ENCODE measurements at places on chromosomes 2 and 18.

DNA sequence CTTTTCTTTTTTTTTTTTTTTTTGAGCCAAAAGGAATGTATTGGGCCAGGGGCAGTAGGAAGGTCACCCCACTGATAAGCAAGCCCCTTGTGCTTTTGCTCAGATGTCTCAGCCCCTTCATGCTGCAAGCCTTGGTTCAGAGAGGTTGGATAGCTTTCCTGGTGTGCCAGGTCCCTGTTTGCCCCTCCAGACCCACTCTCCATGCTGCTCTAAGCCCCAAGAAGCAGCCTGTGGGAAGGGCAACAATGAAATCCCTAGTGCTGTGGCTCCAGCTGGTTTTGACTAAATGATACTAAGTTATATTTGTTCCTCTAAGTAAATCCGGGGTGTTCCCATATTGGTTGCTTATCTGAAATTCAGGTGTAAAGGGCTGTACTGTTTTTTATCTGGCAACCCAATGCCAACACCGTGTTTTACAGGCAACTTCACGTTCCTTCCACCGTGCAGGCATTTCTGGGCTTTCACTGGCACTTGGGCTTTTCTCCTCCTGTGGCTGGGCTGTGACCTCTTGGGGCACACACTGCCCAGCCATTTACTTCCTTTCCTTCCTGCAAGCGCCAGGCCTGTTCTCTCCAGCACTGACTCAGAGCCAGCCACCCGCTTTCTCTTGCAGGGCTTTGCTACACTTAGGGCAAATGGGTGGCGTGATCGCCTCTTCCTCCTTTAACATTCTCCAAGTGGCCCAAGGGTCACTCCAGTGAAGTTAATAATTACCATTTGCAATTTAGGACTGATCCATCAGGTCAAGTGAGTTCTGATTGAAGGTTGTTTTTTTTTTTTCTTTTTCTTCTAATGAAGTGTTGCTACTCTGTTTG is 21.6 kb downstream of the MERTK start:
- DNase-seq: no peak

- no peak for DNase-seq
Measured at GRCh38 chr2:222451224-222451674, 26.9 kb downstream of the SGPP2 start.

GRCh38 chr2:32235315-32235714 is 29.4 kb downstream of the NLRC4 start:
- no peak for DNase-seq

DNA sequence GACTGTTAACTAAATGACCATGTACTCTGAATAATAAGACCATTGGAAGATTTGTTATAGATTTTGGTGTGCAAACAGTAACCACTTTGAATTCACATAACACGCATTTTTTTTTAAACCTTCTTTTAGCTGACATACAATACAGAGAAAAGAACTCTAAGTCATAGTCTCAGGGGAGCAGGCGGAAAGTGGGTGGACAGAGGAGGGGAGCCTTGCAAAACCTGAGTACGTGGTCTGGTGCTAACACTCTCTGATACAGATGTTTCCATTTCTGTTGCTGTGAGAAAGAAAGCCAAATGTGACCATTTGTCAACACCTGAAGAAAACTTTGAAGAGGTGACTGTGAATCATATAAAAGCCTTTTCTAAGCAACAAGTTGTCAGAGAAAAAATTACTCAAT is 151.8 kb upstream of the GCFC2 start:
- DNase-seq: no peak

DNA sequence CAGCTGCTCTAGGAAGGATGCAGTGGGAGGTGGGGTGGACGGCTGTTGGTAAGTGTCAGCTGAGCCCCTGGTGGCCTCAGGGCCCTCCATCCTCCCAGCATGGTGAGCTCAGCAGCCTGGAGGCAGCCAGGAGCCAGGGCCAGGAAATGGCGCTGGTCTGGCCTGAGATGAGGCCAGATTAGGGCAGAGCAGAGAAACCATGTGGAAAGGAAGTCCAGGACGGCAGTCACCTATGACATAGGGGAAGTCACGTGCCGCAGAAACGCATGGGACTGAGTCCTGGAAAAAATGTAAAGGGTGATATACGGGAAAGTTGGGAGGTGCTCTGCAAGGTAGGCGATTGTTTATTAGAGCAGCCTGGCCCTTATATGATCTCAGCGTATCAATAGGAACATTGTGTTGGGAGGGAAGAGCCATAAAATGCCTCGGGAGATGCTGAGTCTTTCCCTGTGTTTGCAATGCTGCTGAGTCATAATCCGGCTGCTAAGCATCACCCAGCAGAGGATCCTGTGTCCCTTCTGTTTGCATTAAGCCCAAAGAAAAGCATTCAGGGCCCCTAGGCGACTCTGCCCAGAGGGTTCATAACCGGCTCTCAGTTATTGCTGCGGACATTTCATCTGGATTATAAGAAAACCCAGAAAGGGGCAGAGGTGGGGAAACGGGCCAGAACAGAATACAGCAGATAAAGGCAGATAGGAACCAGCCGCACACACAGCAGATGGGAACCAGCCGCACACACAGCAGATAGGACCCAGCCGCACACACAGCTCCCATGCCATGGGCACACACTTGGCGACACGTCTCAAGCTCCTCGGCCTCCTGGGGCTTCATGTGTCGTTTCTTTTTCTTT is 30.3 kb upstream of the B3GNT7 start:
- DNase-seq: no peak

DNA sequence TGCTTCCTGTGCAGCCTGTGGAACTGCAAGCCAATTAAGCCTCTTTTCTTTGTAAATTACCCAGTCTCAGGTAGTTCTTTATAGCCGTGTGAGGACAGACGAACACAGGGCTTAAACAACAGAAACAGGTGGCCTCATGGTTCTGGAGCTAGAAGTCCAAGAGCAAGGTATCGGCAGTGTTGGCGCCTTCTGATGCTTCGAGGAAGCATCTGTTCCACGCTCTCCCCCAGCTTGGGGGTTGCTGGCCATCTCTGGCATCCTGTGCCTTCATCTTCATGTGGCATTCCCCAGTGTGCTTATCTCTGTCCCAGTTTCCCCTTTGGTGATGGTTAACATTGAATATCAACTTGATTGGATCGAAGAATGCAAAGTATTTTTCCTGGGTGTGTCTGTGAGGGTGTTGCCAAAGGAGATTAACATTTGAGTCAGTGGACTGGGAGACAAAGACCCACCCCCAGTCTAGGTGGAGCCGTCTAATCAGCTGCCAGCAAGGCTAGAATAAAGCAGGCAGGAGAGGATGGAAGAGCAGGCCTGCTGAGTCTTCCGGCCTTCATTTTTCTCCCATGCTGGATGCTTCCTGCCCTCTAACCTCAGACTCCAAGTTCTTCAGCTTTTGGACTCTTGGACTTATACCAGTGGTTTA is 287.6 kb downstream of the PHLPP1 start:
- DNase-seq: no peak

GRCh38 chr18:6219116-6219717 is 195.5 kb downstream of the L3MBTL4 start:
- no peak for DNase-seq

DNA sequence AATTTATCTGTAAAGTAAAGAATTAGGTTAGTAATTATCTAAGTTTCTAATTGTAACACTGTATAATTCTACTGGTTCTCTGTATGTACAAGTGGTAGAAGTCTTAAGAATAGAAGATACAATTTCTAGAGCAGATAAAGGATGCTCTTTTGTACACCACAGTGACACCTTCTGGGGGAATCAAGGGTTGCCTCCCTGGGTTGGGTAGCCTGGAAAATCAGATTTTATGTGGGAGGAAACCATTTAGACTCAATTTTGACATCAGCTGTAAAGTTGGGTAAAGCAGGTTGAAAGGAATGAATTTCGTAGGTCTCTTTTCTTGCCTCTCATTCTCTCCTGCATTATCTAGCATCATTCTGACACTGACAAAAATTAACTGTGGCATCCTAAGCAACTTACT is 354.8 kb downstream of the DCC start:
- DNase-seq: no peak

DNA sequence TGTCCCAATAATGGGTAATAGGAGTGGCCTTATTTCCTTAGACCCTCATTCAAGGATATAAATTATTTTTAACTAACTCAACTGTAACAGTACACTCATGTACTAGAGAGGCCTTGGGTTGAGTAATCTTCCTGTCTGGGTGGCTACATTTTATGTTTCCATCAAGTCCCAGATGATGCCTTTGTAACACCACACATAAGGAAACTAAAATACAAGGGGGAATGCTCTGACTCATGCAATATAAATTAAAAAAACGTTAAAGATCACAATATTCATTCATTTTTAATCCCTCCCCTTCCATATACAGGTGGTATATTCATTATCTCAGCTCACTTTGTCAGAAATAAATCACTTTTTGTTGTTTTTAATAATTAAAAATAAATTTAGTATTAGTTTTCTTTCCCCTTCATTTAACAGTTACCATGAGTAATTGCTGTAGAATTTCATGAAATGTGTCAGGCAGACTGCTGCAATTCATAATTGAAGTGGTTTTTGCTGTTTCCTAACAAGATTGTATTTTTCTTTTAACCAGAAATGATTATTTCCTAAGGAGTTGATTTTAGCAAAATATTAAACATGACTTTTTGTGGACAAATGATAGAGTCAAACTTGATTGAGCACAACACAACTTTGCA is 1403.6 kb downstream of the SUCLG1 start:
- DNase-seq: no peak

DNA sequence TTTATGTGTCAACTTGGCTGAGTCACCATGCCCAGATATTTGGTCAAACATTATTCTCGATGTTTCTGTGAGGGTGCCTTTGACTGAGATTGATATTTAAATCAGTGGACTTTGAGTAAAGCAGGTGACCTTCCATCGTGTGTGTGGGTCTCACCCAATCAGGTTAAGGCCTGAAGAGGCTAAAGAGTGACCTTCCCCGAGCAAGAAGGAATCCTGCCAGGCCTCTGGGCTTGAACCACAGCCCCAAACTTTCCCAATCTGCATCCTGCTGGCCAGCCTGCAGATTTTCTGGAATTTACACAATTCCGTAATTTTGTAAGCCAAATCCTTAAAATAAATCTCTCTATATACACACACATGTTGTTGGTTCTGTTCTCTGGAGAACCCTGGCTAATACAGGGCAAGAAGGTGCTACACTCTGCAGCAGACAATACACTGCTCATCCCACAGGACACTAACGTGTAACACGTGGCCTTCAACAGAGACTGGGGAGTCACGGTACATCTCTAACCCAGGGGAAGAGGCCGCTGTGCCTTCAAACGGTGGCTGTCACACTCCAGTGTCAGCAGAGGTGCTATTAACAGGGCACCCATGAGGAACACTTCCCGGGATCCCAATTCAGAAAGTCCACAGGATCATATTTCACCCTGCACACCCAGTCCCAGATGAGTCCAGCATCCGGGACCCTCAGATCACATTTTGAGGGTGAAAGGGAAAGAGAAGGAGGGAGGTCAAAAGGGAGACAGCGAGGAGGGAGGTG is 113.1 kb upstream of the ID2 start:
- no peak for DNase-seq

- no peak for DNase-seq
Measured at GRCh38 chr18:64271246-64271645, 122.4 kb upstream of the LINC00305 start.

DNA sequence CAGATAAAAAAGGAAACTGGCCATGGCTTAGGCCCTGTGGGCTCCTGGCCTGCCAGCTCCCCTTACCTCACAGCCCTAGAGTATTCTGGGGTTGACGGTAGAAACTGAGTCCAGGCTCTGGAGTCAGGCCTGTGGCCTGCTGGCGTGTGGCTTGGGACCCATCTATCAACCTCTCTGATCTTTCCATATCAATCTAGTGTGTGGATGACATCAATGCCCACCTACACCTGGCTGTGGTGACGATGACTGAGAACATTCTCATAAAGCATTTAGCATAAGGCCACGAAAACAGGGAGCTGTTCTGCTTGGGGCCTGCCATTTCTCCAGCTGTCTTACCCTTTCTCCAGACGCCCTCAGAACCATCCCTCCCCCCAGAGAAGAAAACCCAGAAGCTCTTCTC is 17.9 kb downstream of the PCARE start:
- no peak for DNase-seq

GRCh38 chr18:13137670-13138419 is 80.7 kb upstream of the LDLRAD4 start:
- DNase-seq: peak; percentile 86

- DNase-seq: no peak
Measured at GRCh38 chr2:3470166-3470651, 49.1 kb downstream of the ADI1 start.

GRCh38 chr2:66748939-66749338 is 314.0 kb downstream of the MEIS1 start:
- no peak for DNase-seq

GRCh38 chr2:42092084-42092996 is 44.5 kb downstream of the PKDCC start:
- no peak for DNase-seq

- DNase-seq: no peak
Measured at GRCh38 chr2:79446313-79446712, 66.5 kb upstream of the CTNNA2 start.

GRCh38 chr2:188969651-188970050 is 4.5 kb upstream of the COL3A1 start:
- DNase-seq: no peak

DNA sequence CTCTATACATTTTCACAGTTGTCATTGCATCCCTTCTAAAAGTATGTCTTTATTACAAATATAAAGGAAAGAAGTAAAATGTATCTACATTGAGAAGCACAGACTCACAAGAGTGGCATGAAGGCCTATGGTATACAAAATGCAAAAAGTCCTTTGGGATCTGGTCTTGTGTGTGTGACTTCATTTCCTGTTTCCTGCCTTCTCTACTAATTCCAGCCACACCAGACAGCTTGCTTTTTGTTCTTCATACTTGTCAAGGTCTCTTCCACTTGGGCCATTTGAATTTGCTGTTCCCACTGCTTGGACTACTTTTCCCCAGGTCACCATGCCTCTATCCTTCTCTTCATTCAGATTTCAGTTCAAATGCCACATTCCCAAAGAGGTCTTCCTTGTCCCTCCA is 6.7 kb upstream of the PNO1 start:
- no peak for DNase-seq

DNA sequence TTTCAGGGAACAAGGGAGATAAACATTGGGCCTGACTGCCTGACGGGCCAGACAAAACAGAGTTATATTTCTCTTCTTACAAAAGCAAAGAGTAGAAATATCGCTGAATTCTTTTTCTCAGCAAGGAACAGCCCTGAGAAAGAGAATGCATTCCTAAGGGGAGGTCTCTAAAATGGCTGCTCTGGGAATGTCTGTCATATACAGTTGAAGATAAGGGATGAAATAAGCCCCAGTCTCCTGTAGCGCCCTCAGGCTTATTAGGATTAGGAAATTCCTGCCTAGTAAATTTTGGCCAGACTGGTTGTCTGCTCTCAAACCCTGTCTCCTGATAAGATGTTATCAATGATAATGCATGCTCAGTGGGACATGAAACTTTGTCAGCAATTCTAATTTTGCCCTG is 134.9 kb upstream of the CNTNAP5 start:
- no peak for DNase-seq

DNA sequence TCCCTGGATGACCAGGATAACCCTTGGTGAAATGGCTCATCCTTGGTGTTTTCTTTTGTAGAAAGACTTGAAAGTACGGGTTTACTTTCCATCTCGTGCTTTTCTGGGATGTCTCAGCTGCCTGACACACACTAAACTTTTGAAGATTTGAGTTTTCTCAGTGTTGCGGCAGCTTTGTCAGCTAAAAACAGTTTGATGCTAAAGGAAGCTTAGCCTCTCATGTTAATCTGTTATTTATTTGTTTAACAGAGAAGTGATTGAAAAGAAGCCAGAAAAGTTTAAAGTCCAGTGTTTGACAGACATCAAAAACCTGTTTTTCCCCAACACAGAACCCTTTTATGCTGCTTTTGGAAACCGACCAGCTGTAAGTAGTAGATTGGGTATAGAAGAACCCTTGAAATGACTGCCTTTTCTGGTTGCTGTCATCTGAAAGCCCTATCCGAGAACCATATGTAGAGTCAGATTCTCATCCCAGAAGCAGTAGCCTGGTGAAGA is 72.8 kb downstream of the LPIN1 start:
- DNase-seq: no peak

- DNase-seq: no peak
Measured at GRCh38 chr2:191311-192190, 72.3 kb downstream of the SH3YL1 start.
